ENCODE measurements at places on chromosomes 1 and 21.

DNA sequence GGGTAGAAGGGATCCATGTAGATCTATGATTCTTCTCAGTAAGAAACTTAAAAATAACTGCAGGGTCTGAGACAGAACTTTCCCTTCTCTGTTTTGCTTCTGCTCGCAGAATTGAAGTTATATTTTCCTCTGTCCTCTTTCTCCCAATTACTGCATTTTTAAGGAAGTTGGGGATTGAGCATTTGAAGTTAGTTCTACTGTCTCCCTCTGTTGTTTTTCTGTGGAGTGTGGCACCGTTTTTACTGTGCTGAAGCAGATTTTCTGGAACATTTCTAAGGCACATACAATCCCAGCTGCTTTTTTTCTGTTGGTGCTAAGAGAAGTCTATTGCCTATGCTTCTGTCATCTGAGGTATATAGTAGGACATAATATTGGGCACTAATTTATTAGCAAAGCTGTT, 43.3 kb downstream of the RASAL2 start:
- DNase-seq: no peak

DNA sequence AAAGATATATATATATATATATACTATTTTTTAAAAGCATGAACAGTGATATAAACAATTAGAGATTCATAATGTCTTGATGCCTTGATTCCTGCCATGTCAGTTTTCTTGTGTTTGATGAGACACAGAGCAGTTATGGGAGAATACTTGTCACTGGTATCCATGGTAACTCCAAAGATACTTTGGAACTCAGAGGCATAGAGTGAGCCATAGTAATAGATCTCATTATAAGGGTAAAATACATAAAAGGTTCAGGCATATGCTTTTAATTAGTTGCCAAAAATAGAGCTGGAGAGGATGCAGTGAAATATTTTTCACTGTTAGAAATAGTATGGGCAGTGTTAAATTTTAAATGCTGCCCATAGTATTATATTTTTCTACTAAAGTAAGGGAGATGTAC, 134.1 kb downstream of the SYT14 start:
- no peak for DNase-seq

GRCh38 chr21:40294345-40294744, 427.1 kb downstream of the PCP4 start:
- no peak for DNase-seq

DNA sequence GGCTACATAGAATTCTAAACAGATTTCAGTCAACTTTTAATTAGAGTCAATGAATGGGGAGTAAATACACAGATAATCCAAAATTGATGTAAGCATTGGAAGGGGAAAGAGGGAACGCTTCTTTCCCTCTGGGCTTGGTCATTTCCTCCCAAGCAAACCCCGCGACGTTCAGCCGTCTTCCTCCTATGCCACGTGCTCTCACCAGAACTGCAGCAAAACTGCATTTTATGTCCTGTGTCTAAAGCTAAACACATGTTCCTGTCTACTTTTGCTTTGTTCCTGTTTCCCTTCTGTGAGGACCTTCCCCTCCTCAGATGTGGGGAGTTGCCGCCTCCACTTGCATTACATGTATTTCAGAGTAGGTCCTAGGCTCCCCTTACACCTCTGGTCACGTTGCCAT, 27.2 kb downstream of the UTP25 start:
- no peak for DNase-seq

- DNase-seq: no peak
Observed at GRCh38 chr1:106465666-106466065, 590.8 kb upstream of the PRMT6 start.

DNA sequence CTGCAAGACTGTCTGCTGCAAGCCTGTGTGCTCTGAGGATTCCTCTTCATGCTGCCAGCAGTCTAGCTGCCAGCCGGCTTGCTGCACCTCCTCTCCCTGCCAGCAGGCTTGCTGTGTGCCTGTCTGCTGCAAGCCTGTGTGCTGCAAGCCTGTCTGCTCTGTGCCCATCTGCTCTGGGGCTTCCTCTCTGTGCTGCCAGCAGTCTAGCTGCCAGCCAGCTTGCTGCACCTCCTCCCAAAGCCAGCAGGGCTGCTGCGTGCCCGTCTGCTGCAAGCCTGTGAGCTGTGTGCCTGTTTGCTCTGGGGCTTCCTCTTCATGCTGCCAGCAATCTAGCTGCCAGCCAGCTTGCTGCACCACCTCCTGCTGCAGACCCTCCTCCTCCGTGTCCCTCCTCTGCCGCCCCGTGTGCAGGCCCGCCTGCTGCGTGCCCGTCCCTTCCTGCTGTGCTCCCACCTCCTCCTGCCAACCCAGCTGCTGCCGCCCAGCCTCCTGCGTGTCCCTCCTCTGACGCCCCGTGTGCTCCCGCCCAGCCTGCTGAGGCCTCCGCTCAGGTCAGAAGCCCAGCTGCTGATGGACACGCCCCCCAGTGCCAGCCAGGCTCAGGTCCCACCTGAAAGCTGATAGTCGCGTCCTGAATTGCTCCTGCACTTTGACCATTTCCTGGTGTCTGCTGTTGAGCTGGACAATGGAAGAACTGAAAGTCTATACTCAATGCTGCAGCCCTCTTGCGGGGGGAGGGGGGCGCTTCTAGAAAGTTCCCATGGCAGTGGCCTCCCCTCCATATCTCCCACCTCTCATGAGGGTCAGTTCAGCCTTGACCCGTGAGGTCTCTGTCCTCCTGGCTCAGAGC, 1.2 kb downstream of the KRTAP10-4 start:
- DNase-seq: no peak

- DNase-seq: peak; percentile 6
Observed at GRCh38 chr1:228343191-228343661, 63.4 kb downstream of the TRIM11 start.

DNA sequence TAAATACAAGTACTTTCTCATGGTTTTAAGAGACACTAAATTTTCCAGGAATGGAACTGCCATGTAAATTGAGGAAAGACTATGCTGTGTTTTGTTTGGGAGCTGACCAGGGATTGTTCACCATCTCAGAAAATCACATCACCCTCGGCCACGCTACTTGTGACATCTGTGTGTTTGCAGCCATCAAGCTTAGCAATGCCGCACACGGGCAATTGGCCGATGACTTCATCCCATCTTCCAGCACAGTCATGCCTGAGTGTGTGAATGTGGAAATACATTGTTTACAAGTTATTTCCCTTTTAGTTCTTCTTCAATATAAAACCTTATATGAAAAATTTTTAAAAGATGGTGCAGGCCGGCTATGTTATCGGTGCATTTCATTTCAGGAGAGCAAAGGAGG, 121.6 kb downstream of the GLIS1 start:
- no peak for DNase-seq

DNA sequence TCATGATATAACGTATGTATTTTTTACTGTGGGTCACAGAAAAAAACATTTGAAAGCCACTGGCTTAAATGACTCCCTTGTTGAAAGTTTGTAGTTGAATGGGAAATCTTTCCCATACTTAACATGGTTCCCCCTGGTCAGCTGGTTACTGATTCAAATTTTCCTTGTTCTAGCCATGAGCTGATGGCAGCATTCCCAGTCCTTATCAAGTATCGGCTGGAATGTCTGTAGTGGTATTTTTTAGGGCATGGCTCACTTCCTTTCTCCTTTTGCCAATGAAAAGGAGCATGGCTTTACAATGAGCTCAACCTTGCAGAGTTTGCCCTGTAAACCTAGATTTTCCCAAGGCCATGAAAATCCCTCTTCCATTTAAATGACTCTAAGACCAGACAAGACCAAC, 55.7 kb downstream of the GIPC2 start:
- DNase-seq: no peak

GRCh38 chr1:203144661-203145060, 17.1 kb downstream of the ADORA1 start:
- DNase-seq: peak; percentile 54

DNA sequence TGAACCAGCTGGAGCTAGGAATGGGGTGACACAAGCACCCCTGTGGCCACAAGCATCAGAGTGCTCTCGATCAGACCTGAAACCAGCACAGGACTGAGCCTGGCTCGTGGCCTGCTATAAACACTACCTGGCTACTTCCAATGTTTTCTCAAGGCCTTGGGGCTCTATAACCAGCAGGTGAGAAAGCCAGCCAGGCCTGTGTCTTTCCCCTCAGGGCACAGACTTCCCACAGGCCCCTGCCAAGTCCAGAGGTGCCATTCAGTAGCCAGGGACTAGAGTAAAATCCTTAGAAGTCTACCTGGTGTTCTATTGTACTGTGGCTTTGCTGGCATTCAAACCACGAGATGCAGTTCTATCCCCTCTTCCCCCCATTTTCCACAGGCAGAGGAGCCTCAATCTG, 22.6 kb downstream of the OR2G3 start:
- no peak for DNase-seq

- DNase-seq: no peak
Observed at GRCh38 chr1:208988811-208989222, 594.7 kb upstream of the CAMK1G start.

DNA sequence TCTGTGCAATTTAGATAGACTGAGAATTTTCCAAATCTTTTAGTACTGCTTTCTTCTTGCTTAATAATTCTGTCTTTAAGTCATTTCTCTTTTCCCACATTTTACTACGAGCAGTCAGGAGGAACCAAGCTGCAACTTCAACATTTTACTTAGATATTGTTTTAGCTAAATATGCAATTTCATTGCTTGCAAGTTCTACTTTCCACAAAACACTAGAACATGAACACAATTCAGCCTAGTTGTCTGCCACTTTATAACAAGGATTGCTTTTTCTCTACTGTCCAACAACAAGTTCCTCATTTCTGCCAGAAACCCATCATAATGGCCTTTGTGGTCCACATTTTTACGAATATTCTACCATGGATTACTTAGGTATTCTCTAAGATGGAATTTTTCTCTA, 36.6 kb downstream of the SORT1 start:
- DNase-seq: no peak

DNA sequence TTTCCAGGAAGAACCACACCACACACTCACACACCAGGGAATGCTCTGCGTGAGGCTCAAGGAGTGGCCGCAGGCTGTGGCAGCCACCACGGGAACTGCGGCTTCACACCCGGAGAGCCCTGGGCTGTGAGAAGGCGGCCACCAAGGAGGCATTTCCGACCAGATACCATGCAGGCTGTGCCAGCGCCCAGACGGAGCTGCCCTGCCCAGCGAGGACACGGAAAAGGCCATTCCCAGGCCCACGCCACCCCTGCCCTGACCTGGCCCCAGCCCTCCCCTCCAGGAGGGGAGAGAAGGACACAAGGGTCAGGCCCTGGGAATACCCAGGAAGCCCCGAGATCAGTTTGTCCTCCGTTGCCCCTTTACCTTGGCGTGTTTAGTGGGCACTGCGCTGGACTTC, 119.3 kb downstream of the NPHP4 start:
- DNase-seq: no peak

GRCh38 chr1:203625628-203626019, 1.0 kb upstream of the ATP2B4 start:
- no peak for DNase-seq

DNA sequence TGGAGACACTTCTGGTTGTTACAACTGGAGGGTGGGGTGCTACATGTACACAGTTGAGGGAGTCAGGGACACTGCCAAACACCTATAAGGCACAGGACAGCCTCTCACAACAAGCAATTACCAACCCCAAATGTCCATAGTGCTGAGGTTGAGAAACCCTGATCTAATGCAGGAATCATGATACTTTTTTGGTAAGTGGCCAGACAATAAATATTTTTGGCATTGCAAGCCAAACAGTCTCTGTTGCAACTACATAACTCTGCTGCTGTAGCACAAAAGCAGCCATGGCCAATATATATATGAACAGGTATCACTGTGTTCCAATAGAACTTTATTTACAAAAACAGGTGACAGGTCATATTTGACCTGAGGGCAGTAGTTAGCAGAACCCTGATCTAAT, 177.5 kb downstream of the ASTN1 start:
- DNase-seq: no peak

DNA sequence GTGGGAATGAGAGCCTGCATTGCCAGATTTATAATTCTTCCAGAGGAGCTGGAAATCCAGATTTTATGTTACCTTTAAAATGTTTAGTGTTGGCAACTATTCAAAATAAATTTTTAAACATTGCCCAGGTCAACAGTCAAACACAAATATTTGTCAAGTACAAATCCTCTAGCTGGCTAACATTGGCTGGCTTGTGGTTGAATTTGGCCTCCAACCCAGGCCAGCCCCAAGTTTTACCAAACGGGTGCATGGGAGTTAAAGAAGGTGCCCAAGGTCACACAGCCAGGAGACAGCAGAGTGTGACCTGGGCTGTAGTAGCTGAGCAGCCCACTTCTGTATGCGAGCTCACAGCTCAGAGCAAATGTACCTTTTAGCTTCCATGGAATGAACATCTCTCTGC, 240.6 kb downstream of the DSCAM start:
- no peak for DNase-seq

- DNase-seq: no peak
Observed at GRCh38 chr1:157774412-157774811, 2.5 kb downstream of the FCRL2 start.

DNA sequence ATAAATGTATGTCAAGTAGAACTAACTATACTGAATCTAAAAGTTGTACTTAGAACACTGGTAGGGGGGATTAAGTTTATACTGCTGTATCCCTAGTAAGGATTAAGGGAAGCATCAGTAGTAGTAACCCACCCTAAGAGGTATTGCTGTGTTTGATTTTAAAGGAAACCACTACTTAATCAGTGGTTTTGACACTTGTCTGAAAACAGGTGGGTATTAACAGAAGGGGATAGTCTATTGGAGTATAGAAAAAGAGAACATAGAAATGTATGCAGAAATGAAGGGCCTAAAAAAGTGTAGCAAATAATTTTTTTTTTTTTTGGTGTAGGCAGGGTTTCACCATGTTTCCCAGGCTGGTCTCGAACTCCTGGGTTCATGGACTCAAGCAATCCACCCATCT, 2.2 kb downstream of the MIGA1 start:
- no peak for DNase-seq

DNA sequence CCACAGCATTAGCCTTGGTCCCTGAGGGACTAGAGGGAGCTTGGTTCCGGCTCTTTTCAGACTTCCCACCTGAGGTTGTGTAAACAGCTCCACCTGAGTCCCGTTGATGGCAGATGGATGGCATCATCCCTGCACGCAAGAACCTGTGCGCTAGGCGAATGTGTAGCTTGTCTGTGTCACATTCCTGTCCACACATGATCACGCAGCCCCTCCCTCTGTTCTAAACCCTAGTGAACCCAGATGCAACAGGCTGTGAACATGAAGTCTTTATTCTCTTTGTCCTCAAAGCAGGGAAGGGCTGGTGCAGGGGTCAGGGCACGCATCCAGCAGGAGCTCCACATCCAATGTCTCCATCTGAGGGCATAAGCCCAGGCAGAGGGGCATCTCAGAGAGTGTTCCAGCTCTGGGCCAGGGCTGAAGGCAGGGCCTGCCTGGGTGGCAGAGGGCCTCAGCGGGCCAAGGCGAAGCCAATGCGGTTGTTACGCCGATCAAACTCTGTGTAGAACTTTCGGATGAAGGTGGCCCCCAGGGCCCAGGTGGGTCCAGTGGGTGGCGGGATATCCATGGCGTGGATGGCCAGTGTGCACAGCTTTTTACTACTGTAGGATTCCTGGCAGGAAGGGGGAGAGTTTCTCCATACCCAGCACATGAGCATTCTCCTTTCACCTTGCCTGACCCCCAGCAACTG, 2.9 kb upstream of the ETNK2 start:
- no peak for DNase-seq

All from left hindlimb (tissue), 1 donor.